ENCODE measurements at places on chromosomes 7 and 10.

DNA sequence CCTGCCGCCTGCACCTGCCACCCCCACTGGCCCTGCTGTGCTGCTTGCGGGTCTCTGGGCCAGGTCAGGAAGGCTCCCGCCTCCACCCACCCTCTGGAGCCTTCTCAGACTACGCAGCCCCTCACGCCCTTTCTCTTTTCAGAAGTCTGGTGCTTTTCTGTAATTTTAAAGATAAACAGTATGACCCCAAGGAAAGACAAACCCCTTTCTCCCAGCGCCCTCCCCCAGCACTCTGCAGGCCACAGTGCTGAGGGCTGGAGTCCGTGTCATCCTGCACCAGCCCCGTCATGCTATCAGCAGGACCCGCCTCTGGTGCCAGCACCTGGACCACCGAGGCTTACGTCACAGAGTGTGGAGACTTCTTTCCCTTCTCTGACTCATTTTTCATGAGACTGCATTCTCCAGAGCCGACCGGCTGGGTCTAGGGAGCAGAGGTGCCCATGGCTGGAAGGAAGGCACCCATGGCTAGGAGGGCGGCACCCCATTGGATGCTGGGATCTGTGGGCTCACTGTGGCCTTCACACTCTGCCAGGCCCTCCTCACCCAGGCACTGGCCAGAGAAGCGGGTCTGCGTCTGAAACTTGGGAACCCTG lies 53.4 kb downstream of the CFAP46 start:
- DNase-seq, result no peak

- no peak for DNase-seq
Measured at GRCh38 chr10:86556933-86557649, 35.5 kb upstream of the WAPL start.

GRCh38 chr10:62818426-62819011 lies 2.4 kb upstream of the EGR2 start:
- DNase-seq, result no peak

DNA sequence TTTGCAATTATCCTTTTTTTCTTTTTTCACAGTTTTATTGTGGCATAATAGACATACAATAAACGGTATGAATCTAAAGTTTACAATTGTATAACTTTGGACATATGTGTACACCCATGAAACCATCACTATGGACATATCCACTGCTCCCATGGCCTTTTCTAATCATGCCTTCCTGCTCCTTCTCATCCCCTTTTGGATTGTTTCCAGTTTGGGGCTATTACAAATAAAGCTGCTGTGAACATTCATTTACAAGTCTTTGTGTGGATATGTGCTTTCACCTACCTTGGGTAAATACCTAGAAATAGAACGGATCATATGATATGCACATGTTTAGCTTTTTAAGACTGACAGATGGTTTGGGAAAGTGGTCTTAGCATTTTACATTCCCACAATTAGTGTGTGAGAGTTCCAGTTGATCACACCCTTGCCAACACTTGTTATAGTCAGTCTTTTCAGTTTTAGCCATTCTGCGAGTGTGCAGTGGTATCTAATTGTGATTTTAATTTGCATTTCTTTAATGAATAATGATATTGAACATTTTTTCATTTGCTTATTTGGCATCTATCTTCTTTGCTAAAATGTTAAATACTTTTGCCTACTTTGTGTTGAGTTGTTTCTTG lies 120.9 kb upstream of the KAT6B start:
- DNase-seq, result no peak

GRCh38 chr10:34912771-34913170 lies 97.7 kb upstream of the PARD3 start:
- DNase-seq, result no peak

- no peak for DNase-seq
Measured at GRCh38 chr10:61931620-61932332, 30.3 kb downstream of the ARID5B start.

DNA sequence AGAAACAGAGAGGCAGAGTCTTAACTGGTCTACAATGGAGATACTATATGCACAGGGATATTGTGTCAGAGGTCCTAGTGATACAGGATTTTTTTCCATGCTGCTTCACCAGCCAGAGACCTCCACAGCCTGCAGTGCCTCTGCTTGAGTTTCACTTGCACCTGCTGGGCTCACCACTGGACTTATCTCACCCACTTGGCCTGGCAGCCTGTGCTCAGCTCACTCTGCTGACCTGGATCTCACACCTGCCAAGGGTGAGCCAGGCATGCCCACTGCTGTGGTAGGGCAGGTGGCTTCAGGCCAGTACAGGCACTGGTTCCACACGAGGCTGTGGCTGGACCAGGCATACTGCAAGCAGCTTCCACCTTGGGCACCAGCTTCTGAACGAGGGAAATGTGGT lies 36.6 kb downstream of the PNLIPRP3 start:
- DNase-seq, result no peak

DNA sequence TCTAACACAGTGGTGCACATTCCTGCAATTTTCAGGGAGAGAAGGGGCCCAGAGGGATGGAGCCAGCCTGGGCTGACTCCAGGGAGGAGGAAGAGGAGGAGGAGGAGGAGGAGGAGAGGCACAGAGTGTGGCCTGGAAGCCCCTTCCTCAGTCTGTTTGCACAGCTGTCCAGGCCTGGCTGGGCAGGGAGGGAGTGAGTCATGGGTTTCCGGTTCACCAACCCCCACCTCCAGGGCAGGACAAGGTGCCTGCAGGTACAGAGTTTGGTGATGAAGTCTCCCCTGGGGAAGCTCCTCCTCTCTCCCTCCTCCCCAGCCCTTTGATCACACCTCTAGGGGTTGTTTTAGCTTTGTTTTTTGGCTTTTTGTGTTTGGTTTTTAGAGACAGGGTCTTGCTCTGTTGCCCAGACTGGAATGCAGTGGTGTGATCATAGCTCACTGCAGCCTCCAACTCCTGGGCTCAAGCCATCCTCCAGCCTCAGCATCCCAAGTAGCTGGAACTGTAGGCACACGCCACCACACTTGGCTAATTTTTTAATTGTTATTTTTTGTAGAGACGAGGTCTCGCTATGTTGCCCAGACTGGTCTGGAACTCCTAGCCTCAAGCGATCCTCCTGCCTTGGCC lies 77.5 kb upstream of the CUX1 start:
- no peak for DNase-seq

- no peak for DNase-seq
Measured at GRCh38 chr10:123496996-123497660, 169.0 kb upstream of the GPR26 start.

DNA sequence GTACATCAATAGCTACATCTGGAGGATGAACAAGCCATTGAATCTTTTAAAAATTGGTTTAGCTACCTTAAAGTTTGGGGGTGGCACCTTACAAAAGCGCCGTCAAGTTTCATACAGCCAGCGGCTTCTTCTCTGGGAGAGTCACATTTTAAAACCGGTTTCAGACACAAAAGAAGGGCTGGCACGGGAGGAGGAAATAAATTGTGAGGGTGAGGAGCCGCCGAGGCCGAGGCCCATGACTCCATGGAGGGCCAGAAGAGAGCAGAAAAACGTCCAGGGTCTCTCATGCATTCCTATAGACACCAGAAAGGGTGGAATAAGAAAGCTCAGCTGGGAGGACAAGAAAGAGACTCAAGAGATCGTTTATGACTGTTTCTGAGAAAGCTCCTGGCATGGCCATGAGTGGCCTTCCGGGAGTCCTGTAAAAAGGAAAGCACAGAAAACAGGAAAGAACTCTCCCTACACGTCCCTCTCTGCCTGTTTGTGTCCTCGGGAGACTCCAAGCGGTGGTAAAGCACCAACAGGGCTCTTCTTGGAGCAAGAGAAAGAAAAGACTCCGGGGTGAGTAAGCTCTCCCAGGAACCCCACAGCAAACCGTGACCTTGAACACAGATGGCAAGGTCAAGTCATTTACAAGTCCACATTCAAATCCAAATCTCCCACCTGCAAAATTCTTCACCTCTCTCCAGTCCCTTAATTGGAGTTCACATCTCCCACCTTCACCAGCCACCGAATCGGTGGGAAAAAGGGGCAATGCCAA lies 1.8 kb downstream of the FRAT2 start:
- peak; percentile 47 for DNase-seq

- no peak for DNase-seq
Measured at GRCh38 chr10:122435212-122435827, 19.1 kb upstream of the ARMS2 start.

GRCh38 chr10:23474626-23475025 lies 35.8 kb downstream of the OTUD1 start:
- no peak for DNase-seq

- no peak for DNase-seq
Measured at GRCh38 chr10:75547391-75548298, 116.2 kb downstream of the LRMDA start.

GRCh38 chr7:131381069-131381838 lies 53.6 kb downstream of the MKLN1 start:
- no peak for DNase-seq

- no peak for DNase-seq
Measured at GRCh38 chr10:84755311-84755710, 426.9 kb downstream of the CCSER2 start.

DNA sequence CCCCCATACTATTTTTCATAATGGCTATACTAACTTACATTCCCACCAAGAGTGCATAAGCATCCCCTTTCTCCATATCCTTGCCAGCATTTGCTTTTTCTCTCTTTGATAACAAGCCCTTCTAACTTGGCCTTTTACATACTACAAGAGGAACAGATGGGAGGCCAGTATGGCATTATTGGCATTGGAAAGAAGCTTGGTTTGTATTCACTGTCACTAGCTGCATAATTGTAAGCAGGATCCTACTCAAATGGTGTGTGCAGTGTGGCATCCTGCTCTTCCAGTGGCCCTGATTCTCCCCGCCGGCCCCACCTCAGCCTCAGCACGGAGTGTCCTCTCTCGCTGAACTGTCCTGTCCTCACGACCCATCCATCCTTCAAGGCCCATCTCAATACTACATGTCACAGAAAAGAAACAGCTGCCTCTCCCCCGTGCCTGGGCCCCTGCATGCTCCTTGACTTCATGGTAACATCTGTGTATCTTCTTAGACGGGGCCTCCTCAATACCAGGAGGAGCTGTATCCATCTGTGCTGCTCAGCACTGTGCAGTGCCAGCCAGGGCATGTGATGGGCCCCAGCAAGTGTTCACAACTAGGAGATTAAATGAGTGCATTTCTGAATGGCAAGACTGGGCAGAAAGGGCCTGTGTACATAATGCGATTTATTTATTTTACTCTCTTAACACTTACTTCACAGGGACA lies 205.2 kb downstream of the COBL start:
- DNase-seq, result no peak

DNA sequence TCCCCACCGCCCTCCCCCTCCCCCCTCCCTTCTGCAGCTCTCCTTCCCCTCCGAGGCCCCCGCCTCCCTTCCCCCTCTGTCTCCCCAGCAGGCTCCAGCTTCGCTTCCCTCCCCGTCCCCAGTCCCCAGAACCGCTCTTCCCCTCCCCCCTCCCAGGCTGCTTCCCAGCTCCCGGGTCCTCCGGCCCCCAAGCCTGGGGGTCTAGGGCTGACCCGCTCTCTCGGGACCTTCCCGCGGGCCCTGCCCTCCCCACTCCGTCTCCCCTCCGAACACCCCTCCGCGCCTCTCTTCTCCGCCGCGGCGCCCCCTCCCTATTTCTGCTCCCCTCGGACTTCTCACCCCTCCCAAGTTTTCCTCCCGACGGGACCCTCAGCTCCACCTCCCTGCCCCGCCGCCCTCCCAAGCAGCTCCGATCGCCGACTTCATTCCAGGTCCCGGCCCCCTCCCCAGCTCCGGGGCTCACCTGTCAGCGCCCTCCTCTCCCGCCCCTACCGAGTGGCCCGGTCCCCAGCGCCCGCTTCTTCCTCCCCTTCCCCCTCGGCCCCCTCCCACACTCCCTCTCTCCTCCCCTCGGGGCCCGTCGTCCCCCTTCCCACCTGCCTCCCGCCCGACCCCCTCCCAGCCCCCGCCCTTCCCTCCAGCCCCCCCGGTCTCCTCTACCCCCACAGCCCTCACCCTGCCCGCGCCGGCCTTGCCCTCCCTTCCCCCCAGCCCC lies 990 bp downstream of the ZNF467 start:
- DNase-seq, result no peak

- DNase-seq, result no peak
Measured at GRCh38 chr10:71632896-71633600, 86.5 kb downstream of the C10orf105 start.

DNA sequence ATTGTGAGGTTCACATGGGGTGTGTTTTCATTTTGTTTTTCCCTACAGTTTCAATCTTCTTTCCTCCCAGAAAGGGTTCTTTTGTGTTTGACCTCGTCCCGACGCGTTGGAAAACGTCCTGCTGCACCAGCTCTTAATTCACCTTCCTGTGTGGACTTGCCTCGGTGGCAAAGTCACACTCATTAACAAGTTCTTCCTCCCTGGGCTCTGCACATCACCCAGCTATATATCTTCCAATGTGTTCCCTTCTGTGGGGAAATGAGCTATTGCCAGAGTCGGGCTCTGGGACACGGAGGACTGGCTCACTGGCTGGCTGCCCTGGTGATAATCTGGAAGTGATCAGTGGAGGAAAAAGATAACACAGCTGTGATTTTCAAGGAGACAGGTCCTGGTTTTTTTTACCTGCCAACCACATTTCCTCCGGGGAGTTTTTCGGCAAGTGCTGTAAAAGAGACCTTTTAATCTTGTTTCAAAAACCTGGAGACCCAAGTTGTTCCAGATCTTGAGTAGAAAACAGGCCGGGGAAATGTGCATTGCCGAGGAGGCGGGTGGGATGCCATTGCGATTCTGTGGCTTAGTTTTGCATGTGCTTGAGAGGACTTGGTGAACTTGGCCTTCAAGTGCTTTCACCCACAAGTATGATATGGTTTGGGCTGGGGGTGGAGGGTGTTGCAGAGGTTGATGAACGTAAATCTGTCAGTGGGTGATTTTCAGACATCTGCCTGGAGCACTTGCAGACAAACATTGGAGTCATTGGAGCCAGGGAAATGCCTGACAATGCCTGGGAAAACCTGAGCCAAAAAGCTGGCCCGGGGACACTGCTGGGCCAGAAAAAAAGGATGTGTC lies 96.5 kb upstream of the CREB5 start:
- DNase-seq, result no peak

GRCh38 chr10:60029475-60029874 lies 123.1 kb upstream of the CCDC6 start:
- no peak for DNase-seq

- no peak for DNase-seq
Measured at GRCh38 chr10:129699722-129700340, 232.8 kb downstream of the MGMT start.

- DNase-seq, result no peak
Measured at GRCh38 chr7:112531675-112532074, 50.9 kb downstream of the LSMEM1 start.

DNA sequence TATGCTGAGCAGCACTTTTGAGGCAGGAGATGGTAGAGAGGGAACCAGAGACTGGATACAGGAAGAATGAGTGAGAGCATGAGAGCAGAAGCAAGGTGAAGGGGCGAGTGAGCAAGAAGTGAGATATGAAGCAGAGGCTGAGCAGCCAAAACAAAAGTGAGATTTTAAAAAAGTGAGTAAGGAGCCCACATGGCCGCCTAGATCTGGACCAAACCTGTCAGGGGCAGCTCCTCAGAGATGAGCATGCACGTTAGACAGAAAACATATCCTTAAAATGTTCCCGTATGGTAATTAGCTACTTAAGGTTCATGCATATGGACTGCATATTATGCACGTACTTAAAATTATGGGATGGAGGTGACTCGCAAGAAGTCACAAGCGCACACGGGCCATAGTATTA lies 22.5 kb downstream of the TMEM176A start:
- no peak for DNase-seq
